ENCODE measurements at places on chromosomes 5 and 9.

DNA sequence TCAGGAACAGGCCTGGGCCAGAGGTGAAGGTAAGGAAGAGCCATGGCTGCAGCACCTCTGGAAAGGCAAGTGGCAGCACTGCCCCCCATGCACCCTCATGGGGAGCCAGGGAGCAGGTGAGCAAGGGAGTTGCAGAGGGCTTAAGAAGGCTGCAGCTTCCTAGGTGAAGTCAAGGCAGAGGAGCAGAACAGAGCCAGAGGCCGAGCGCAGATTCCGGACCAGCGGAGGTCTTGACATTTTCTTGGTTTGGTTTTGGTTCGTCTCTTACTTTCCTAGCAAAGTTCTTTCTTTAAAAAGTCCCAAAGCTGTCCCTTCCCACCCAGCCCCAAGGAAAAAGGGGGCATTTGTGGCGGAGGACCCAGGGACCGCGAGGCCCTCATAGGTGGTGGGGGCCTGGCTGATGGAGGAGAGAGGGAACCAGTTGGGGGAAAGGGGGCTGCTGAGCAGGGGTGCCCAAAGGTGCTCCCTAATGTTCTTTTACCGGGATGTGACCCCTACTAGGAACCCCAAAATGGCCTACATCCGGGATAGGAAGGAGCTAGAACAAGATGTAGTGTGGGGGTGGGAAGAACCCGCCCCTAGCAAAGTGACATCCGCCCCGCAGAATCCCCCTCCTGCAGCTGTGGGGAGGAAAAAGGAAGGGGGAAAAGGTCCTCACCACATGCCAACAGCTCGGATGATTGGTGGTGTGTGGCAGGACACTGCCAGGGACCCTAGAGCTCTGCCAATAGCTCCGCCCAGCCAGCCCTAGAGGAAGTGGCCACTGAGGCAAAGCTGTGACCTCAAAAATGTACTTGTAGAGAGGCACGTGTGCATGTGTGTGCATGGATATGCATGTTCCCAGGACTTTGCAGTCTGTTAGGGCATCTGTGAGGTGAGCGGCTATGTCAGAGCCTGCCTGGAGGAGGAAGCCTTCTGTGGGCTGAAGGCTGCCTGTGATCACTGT lies 914 bp upstream of the CD72 start:
- peak; percentile 57 for DNase-seq

DNA sequence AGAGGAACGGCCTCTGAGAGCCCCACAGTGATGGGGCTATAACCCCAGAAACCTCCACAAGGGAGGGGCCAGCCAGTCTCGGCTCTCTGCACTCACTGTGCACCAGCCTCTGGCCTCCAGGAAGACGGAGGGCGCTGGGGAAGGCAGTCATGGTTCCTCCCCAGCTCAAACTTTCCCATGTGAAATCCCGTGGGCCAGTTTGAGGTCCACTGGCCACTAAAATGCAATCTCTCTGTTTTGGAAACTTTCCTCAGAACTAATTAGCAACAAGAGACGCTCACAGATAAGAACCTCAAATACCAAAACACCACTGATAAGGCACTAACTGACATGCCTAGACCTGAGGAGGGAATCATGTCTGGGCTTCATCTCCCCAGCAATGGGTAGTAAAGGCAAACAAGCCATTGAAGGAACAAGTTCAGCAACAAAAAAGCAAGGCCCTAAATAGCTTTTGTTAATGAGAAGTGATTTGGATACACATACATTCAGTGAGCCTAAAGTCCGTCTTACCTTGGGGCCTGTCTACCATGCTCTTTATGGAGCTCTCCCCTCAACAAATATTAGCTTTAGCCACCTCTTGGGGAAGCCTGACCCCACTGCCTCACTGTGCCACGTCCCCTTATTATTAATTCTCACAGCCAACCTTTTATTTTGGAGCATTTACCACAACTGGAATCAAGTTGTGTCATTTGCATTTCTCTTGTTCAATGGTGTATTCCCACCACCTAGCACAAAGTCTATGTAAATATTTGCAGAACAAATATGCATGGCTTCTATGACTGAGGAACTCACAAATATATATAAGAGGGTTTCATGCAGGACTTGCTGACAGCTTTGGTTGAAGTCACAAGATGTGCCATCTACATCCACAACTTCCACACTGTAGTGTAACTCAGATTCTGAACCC lies 56.1 kb upstream of the GLRX start:
- DNase-seq, result no peak

GRCh38 chr5:39760385-39761198 lies 335.8 kb upstream of the DAB2 start:
- DNase-seq, result no peak

- no peak for DNase-seq
Observed at GRCh38 chr9:12503606-12504122, 189.5 kb upstream of the TYRP1 start.

DNA sequence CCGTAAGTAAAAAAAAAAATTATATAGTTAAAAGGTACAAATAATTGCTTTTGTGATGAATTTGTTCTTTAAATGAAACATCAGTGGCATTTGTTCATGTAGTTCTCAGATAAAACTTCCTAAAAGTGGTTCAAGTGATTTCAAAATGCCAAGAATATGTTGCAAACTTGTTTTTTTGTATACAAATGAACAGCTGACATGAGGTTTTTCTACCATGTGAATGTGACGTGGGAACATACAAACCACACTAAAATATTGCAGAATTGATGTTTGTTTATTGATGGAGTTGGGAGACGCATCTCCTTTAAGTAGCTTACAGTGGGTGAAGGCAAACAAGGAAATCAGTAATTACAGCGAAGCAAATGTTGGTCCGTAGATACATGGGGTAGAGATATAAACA lies 16.9 kb downstream of the BASP1 start:
- DNase-seq, result no peak

DNA sequence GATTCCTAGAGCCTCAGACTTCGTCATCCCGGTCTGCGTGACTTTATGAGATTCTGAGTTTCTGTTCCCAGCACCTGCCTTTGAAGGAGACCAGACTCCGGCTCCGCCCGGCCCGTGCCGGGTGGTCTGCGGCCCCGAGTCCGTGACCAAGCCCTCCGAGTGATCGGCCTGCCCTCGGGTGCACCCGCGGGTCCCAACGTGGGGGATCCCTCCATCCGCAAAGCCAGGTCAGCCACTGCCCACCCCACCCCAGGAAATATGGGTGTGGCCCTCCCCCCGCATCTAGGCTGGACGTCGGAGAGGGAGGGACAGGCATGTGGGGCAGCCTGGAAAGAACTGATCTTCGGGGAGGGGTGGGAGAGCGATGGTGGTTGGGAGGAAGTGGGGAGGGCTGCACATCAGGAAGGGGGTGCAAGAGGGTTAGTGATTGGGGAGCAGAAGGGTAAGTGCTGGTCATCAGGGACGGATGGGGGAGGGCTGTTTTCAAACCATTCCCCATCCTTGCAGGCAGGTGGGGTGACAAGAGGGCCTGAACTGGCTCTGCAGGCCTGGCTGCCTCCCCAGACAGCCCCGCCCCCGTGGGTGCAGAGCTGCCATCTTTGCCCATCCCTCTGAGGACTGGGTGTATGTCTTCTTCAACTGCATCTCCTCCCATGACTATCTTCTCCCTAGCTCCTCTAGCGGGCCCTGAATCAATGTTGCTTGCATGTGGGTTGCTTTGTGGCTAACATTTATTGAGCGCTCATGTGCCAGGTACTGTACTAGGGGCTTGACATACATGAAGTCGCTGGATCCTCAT lies 747 bp downstream of the LRSAM1 start:
- DNase-seq, result peak; percentile 76

- DNase-seq, result no peak
Observed at GRCh38 chr5:115963566-115963965, 1.3 kb downstream of the LVRN start.

GRCh38 chr5:171596391-171596878 lies 177.0 kb downstream of the FGF18 start:
- DNase-seq, result no peak

DNA sequence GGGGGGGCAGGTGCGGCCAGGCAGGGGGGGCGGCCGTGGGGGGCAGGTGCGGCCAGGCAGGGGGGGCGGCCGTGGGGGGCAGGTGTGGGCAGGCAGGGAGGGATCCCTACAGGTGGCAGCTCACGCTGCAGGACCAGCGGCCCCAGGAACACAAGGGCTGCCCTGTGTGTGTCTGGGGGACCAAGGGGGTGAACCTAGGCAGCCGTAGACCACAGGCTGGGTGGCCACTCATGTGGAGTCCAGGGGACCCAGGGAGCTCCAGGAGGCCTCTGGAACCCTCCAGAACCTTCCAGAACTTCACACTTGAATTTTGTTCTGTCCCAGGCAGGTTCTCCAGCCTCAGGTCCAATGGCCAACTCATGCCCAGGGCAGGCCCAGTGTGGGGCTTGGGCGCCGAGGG lies 51.6 kb upstream of the EGFL7 start:
- DNase-seq, result no peak

DNA sequence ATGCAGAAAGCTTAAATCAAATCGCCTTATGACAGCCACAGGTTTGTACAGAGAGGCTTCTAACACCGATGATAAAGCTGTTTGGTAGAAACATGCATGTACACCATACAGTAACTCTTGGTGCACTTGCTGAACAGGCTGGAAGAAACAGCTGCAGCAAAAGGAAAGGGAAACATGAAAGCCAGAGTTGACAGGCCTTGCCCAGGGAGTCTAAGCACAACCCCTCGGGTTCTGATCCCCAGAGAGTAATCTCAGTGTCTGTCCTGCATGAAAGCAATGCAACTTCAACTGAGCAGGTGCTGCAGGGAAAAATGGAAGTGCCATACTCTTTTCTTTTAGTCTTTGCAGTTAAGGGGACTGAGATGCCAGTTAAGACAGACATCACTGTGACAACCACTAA lies 419.9 kb downstream of the BNC2 start:
- no peak for DNase-seq
